Liver (tissue), 10 donors: ENCODE measurements at places on chromosomes 4 and X. TPM values are rescaled to one million over a fixed set of nuclear protein-coding genes. Genes with fewer than 3 reads are reported as not detected.

Gene CPZ
- 1.8 TPM for total RNA-seq

Gene TREX2
- 1.3 TPM for total RNA-seq

Gene BANK1
- 1.7 TPM for total RNA-seq

Gene CLTRN
- total RNA-seq = 1.5 TPM

Gene AMOT
- 2.6 TPM for total RNA-seq

Gene UGT2B15
- 8.2 TPM for total RNA-seq

Gene LNX1
- total RNA-seq = 3.0 TPM

Gene ZNF718
- 6.5 TPM for total RNA-seq
